Spinal cord (tissue), 10 donors: ENCODE measurements at places on chromosomes 6 and 20. TPM values are rescaled to one million over a fixed set of nuclear protein-coding genes. Genes with fewer than 3 reads are reported as not detected.

GRCh38 chr6:137728386-137729349 lies 138.4 kb upstream of the TNFAIP3 start:
- no peak for DNase-seq

DNA sequence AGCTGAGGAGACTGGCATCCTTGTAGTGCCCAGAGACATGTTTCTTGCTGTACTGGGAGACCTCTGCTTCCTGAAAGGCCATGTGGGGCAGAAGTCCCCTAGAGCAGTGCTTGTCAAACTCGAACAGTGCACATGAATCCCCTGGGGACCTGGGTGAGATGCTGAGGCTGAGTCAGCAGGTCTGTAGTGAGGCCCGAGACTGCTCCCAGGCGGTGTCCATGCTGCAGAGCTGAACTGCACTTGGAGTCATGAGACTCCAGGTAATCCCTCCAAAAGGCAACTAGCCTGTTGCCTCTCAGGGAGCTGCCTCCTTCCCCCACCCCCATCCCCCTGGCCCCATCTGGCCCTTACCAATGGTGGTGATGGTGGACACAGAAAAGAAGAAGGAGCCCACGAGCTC lies 3.7 kb downstream of the KCNK17 start:
- no peak for DNase-seq

DNA sequence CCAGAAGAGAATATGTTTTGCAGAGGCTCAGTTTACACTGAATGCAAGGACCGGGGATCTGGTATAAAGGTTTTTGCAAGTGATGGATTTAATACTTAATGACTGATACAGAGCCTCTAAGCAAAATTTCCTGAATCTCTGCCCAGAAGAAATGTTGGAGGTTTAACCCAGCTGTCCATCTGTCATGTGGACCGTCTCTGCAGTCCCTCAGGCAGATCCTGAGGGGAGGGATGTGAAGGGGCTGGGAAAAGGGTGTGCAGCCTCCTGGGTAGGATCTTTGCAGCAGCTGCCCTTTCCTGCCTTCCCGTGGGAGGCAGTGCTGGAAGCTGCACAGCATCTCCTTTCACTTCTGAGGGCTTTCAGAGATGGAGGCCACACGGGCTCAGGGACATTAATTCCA lies 207.0 kb downstream of the SLC24A3 start:
- no peak for DNase-seq

- no peak for DNase-seq
These were observed 305.0 kb upstream of the POU3F2 start for GRCh38 chr6:98529364-98529763.

- DNase-seq: peak; percentile 78
These were observed 549.8 kb downstream of the PRKN start for GRCh38 chr6:162177746-162178145.

DNA sequence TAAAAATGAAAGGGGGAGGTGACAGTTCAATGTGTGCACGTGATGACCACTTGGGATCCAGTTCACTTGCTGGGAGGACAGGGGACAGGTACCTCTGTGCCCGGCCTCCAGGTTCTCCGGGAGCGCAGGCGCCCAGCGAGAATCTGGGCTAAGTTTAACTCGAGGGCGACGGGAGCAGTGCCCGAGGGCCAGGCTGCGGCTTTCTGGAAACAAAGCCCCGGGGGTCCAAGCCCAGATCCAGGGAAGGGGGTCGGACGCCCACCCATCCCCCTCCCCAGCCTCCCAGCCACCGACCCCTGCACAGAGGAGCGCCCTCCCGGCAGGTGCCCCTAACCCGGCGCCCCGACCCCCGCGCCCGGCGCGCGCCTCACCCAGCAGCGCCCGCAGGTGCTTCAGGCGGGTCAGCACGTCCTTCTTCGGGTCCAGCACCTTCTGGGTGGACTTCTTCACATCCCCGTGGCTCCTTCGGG lies 405 bp downstream of the RALGAPA2 start:
- DNase-seq: no peak

- DNase-seq: no peak
These were observed 68.6 kb upstream of the CNKSR3 start for GRCh38 chr6:154579046-154579445.

GRCh38 chr6:33897189-33897780 lies 93.5 kb upstream of the MLN start:
- no peak for DNase-seq

- no peak for DNase-seq
These were observed 29.9 kb upstream of the ZNF184 start for GRCh38 chr6:27502508-27503435.

DNA sequence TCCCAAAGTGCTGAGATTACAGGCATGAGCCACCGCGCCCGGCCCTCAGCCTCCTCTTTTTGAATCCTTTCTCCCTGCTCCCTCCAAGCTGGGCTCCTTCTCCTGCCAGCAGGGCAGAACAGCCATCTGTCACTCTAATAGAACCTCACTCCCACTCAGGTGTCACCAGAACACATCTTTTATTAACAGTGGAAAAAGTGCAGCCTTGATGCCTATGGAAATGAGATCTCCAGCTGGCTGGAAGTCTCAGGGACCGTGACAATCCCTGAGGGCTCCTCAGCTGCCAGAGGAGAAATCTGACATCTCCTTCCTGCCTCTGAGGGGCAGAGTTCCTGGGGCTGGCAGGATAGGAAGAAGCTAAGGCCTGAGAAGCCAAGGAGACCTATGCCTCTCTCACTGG lies 28.0 kb downstream of the TMC2 start:
- no peak for DNase-seq

GRCh38 chr6:148892247-148892646 lies 145.4 kb downstream of the UST start:
- DNase-seq: no peak

DNA sequence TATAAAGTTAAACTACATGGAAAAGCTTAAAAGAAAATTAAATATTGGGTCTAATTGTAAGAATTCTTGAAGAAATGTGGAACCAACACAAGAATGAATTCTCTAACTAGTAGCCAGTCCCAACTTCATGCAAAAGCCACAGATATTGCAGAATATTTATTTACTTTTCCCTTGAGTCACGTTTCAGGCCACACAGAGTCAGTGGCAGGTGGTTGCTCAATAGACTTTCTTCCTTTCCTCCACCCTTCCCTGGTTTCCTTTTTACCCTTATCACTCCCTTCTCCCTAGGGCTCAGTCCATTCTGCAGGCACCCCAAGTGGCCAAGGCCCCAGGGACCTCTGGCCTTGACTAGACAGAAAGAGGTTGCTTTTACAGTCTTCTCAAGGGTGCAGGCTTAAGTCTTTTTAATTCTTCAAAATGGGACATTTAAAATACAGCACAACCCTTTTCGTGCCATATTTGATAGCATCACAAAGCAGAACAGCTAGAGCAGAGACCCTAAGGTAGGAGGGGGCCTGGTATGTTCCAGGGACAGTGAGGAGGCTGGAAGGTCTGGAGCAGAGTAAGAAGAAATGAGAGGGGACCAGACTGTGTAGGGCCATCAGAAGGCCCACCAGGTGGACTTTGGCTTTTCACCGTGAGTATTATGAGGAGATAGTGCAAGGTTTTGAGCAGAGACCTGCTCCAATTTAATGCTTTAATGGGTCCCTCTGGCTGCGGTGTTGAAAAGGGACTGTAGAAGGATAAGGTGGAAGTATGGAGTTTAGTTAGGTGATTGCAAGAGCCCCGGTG lies 65.0 kb downstream of the HDDC2 start:
- no peak for DNase-seq

- DNase-seq: no peak
These were observed 65.5 kb upstream of the FABP7 start for GRCh38 chr6:122714059-122714458.

GRCh38 chr20:38649275-38649891 lies 47.8 kb downstream of the ARHGAP40 start:
- peak; percentile 67 for DNase-seq

- no peak for DNase-seq
These were observed at the start of gene SPACA1 for GRCh38 chr6:88047510-88048150. Gene SPACA1, plus strand, starts transcription at chr6:88047841. Its CDS starts 65 bp downstream, at chr6:88047906.

- no peak for DNase-seq
These were observed 13.5 kb upstream of the ZBTB46 start for GRCh38 chr20:63844511-63844991.

- no peak for DNase-seq
These were observed 267.2 kb downstream of the ADGRG6 start for GRCh38 chr6:142568857-142569597.

DNA sequence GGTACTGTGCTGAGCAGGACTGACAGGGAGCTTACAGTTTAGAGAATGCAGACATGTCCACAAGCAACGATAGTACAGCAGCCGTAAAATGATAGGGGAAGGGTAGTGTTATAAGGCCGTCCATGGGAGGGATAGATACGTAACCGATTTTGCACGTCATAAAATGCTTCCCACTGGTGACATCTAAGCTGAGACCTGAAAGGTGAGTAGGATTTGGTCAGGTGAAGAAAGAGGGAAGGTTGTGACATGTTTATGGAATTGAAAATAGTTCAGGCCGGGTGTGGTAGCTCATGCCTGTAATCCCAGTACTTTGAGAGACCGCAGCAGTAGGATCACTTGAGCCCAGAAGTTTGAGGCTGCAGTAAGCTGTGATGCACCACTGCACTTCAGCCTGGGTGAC lies 25.6 kb downstream of the SNX9 start:
- DNase-seq: no peak

DNA sequence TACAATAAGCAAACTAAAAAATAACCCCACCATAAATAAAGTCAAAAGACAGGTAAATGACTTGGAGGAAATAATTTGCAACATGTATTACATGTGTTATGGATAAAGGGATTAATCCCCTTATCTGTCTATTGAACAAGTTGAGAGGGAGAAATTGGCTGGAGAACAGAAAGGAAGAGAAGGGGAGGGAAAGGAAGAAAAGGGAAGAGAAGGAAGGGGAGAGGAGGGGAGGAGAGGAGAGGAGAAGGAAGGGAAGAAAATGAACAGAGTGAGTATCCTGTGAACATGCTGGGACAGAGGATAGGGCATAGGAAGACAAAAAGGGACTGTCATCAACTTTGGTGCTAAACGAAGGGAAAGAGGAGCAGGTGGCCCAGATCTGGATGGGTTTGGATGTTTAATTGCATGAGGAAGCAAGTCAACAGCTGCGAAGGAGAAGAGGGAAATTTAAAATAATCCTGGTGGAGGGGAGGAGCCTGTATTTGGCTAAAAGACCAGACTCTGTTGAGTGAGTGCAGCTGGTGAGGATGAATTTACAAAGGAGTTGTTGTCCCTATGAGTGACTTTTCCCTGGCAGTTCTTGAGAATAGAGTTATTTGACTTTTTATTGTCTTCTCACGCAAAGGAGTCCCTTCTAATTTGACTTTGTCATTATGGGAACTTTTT lies 14.2 kb upstream of the SHLD1 start:
- peak; percentile 67 for DNase-seq

GRCh38 chr6:21823371-21823770 lies 229.8 kb downstream of the SOX4 start:
- no peak for DNase-seq

GRCh38 chr6:169587975-169588374 lies 113.9 kb downstream of the WDR27 start:
- DNase-seq: no peak

The PLCB1 gene
- 98.3 TPM for total RNA-seq

The SCRT2 gene
- 0.66 TPM for total RNA-seq

The CST4 gene
- total RNA-seq: not detected

The THEMIS gene
- total RNA-seq: 0.06 TPM

The HRH3 gene
- 0.66 TPM for total RNA-seq

The TPBG gene
- 17.7 TPM for total RNA-seq
